NCI-H526 treated with DMSO at 0.1 percent for 48 hours (cell line): ENCODE measurements at places on chromosomes 16 and 17.
A peak's percentile ranks its signal among the peaks of the same experiment; 100 is the strongest.

DNA sequence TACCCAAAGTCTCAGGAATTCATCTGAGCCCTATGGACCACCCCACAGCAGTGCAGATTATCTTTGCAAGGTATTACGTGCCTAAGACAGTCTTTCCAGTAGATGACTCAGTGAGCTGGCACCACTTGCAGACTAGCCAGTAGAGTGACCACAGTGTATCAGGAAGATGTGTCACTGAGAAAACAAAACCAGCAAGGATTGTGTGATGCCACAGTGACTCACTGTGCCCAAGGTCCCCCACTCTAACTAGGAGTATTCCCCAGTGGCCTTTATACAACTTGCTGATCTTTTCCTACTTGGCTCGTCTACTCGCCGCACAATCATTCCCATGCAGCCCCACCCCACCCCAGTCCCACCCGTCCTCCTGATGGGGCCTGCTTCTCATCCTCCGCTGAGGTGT, 26.8 kb upstream of the PRKCA start:
- DNase-seq: no peak

DNA sequence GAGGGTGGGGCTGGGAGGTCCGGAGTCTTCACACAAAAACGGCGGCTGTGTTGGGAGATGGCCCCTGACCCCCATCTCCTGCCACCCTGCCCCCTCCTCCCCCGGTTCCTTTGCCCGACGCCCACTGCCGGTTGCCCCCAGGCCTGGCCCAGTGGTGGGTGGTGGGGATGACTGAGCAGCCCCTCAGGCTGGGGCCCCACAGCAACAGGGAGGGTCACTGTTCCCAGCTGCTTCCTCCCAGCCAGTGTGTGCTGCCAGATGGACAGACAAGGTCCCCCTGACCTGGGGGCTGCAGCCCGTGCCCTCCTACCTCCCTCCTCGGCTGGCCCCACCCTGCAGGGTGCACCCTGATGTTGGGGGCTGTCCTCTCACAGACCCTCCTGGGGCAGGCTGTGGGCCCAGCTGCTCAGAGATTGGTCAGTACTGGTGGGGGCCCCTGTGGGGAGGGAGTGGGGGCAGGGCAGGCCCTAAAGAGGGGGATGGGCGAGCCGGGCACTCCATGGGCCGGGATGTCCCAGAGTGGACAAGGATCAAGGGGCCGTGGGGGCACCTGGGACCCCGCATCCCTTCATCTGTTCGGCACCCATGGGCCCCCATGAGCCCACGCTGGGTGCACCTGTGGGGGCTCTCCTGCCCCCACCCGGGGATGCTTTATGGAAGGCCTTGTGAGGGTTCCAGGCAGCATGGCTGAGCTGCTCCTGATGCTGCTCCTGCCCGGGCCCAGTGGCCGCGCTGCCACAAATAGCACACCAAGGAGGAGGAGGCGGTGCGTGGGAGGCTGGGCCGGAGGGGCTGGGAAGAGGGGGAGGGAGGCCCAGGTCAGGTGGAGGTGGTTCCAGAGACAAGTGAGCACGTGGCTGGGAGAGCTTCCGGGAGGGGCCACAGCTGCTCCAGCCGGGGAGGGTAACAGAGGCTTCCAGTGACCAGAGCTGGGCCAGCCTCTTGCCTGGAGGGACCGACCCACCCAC, 5.1 kb downstream of the C1QTNF8 start:
- no peak for DNase-seq

GRCh38 chr17:57477522-57478362, 221.4 kb downstream of the MSI2 start:
- DNase-seq: no peak

- no peak for DNase-seq
Observed at GRCh38 chr16:1571012-1571671, 37.7 kb downstream of the TMEM204 start.

DNA sequence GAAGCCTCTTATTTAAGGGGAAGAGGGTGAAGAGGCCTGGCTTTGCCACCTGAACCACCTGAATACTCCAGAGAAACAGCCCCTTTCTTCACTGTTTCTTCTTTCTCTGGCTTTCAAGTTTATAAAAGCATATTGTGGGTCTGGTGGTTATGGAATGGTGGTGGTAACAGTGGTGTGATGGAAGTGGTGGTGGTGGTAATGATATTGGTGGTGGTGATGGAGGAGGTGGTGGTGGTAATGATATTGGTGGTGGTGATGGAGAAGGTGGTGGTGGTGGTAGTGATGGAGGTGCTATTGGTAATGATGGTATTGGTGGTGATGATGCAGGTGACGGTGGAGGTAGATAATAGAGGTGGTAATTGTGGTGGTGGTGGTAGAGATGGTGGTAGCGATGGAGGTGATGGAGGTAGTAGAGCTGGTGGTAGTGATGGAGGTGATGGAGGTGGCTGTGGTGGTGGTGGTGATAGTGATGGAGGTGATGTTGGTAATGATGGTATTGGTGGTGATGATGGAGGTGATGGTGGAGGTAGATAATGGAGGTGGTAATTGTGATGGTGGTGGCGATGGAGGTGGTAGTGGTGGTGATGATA, 14.1 kb upstream of the C1QL1 start:
- no peak for DNase-seq

GRCh38 chr17:83127431-83128160, 48.2 kb downstream of the METRNL start:
- no peak for DNase-seq

DNA sequence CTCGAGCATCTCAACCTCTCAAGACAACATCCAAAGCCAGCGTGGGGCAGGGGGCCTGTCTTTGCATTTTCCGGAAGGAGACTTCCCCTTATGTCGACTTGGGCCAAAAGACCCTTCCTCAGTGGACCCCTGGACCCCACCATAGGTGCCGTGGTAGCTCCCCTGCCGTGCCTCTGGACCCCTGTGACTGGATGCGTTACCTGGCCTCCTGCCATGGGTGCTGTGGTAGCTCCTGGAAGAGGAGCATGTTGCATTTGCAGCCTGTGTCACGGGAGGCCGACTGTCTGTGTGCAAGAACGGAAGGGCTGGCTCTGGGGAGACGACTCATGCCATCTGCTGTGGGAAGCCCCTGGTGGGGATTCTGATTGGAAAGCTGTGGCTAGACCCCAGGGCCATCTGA, 130.1 kb downstream of the FOXL1 start:
- no peak for DNase-seq

DNA sequence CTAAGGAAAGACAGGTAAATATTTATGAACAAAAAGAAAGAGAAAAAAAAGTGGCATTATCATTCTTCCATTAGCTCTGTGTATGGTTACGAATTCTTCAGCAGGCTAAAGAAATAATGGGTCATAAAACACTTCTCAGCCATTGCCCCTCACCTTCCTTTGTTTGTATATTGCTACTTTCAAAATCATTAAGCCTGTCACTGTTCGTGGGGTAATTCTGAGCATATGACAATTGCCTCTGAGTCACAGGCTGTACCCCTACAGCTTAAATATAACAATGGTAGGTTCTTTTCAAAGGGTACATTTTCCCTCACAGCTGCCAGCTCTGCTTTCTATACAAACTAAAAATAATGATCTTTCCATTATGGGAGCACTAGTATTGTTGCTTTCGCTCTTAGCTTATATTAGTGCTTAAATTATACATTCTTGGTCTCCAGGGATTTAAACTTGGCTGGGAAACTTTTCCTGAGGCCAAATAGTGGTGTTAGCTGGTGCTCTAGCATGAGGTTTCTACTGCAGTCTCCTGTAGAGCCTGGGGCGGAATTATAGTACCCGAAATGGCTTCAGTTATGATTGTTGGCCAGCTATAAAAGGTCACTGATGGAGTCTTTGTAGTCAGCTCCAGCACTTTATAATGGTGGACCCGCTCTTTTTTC, 74.7 kb upstream of the CDH11 start:
- DNase-seq: no peak

DNA sequence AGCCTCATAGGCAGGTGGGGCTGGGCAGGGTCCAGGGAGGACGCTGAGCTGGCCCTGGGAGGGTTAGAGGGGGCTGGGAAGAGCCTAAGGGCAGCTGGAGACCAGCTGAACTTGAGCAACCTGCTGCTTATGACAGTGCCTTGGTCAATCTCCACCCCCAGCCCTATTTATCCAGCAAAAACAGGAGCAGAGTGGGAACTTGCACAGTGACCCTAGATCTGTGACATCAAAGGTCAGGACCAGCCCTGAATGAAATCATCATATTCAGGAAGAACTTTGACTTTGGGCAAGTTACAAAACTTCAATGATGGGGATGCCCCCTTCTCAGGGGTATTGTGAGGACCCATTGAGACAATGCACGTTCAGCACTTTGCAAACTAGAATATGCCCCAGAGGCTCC, 9.4 kb downstream of the CD300LF start:
- no peak for DNase-seq

DNA sequence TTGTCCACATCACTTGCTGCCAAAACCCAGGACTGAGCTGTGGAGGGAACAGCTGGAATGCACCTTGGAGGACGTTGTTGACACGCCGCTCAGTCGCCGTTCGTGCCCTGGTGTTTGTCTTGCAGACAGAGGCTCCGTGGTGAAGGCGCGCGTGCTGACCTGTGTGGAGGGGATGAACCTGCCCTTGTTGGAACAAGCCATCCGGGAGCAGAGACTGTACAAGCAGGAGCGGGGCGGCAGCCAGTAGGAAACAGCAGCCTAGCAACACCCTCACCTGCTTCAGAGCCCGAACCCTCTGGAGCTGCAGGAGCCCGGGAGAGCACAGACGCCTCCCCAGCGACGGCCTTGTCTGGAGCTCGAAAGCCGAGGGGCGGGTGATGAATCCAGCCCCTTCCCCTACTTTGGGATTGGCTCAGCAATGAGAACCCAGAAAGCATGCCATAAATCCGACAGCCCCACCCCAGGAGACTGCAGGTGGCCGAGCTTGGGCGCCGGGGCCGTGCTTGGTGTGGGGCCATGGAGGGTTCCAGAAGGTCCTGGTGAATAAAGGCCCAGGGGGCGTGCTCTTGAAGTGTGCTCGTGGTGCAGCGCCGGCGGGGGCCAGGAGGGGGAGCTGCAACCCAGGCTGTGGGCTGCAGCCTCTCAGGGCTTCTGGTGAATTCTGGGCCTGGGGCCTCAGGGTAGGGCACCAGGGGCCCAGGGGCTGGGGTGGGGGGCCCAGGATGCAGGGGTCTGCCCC, 470 bp upstream of the CDK3 start:
- DNase-seq: peak; percentile 10

DNA sequence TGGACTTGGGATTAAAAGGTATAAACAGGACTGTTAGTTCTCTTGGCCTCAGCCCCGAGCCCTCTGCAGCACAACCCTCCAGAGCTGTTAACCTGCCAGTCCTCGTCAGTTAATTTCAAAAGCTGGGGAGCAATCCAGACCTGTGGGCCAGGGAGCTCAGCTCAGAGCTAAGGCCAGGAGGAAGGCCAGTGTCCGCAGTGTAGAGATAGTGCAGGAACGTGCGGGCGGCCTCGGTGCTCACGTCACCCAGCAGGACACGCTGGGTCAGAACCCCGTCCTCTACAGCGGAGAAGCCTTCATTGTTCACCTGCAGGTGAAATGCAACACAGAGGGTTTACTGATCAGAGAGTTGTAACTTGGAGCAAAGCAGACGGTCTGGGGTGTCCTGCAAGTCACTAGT, 15.4 kb upstream of the NLRC3 start:
- DNase-seq: no peak

DNA sequence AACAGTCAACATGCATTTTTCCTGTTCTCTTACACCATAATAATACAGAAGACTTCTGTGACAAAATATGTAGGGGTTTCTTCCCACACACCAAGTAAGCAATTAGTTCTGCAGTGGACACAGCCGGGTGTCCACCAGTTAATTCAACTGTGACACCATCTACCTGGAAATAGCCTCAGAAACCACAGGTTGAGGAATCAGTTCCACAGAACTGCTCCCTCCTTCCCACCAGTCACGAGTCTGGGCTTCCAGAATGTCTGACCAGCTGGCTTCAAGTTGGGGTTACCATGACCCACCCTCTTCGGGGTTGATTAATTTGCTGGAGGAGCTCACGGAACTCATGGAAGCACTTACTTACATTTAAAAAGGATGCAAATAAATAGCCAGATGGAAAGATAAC, 13.6 kb upstream of the CCL5 start:
- no peak for DNase-seq

DNA sequence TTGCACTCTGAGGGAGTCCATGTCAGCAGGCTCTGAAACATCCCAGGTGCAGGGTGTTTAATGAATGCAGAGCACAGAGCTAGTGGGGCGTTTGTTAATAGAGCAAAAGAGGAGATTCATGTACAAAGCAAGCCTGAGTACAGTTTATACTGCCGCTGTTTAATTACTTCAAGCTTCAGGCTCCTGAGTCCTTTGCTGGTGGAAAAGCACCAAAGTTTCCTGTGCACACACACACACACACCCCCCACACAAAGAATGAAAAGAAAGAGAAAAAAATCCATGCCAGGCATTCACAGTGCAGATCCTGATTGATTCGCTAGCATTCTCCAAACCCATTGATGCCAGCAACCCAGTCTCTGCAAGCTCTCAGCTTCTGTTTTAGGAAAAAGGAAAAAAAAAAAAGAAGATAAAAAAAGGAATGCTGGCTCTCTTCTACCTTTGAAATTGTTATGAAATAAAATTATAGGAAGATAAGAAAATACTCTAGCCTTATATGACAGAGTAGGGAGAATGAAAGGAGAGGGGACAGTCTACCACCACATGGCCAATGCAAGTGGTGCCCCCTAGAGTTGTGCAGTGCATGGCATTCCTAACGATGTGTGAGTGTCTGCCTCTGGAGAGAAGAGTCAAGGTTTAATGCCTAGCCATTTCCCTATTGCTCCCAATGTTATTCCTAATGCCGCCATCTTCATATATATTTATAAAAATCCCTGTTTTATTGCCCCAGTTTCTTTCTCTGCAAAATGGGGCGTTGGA, 216.5 kb downstream of the TMEM114 start:
- no peak for DNase-seq

DNA sequence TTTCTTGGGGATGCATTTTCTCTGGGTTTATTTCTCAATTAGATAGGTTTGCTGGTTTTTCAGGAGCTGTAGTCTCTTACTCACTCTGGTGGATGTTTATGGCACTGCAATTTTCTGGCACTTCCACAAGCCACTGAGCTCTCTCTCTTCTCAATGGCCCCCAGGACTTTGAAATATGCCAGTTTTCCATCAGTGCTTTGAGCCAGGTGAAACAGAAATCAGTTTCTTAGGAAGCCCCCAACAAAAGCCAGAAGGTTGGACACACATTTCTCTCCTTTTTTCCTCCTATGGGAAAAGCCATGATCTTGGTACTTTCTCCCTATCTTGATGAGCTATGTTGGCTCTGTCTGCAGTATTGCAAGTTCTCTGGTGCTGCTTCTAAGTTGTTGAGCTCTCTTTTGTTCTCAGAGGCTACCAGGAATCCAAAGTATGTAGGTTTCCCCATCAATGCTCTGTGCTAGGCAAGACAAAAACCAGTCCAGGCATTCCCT, 90.7 kb upstream of the SMIM36 start:
- DNase-seq: peak; percentile 1
